ENCODE measurements at places on chromosomes 11 and 22.

- DNase-seq, result no peak
Measured at GRCh38 chr11:73622926-73623593, 23.3 kb upstream of the PLEKHB1 start.

- no peak for DNase-seq
Measured at GRCh38 chr22:44261861-44262595, 50.7 kb downstream of the SHISAL1 start.

DNA sequence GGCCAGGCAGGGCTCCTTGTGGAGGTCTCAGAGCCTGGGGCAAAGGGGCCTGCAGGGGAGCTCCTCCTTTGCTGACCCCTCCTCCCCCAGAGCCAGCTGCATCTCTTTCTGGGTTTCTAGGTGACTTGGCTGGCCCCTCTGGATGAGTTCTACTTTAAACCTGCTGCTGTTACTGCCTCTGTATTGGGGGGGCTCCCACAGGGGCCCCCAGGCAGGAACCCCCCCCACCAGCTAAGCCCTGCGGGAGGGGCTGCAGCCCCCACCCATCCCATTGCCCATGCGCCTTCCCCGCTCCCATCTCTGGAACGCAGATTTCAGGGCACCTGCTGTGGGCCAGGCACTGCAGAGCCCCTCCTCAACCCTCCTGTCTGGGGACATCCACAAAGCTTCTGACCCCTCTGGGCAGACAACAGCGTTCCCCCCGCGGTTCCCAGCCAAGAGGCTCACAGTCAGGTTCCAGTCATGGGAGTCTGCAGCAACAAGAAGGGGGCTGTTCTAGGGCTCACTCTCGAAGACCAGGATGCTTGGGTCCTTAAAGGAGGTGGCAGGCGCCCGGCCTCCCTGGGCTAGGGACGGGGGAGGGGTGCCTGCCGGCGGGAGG is 815 bp upstream of the PLCB3 start:
- no peak for DNase-seq

GRCh38 chr22:21043860-21044535 is 1.7 kb upstream of the LRRC74B start:
- no peak for DNase-seq

DNA sequence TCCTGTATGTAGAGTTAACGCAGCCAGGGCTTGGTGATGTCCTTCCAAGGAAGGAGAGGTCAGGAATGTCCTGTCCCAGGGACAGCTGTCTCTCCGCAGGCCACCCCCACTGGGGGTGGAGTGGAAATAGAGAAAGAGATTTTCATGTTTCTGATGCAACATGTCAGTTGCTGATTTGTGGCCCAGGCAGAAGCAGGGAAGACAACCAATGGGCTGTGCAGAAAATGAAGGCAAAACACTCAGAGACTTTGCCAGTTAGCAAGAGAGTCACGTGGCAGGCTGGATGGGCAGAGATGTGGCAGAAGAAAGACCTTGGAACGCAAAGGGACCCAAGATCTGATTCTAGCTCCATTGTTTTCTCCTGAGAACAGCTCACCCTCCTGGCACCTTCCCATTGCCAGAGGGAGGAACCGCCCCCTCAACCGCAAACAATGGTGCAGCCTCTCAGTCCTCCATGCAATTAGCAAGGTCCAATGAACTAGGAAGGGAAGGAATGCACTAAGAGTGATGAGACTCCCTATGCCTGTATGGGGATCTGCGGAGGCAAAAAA is 71.0 kb downstream of the SYN3 start:
- DNase-seq, result no peak

DNA sequence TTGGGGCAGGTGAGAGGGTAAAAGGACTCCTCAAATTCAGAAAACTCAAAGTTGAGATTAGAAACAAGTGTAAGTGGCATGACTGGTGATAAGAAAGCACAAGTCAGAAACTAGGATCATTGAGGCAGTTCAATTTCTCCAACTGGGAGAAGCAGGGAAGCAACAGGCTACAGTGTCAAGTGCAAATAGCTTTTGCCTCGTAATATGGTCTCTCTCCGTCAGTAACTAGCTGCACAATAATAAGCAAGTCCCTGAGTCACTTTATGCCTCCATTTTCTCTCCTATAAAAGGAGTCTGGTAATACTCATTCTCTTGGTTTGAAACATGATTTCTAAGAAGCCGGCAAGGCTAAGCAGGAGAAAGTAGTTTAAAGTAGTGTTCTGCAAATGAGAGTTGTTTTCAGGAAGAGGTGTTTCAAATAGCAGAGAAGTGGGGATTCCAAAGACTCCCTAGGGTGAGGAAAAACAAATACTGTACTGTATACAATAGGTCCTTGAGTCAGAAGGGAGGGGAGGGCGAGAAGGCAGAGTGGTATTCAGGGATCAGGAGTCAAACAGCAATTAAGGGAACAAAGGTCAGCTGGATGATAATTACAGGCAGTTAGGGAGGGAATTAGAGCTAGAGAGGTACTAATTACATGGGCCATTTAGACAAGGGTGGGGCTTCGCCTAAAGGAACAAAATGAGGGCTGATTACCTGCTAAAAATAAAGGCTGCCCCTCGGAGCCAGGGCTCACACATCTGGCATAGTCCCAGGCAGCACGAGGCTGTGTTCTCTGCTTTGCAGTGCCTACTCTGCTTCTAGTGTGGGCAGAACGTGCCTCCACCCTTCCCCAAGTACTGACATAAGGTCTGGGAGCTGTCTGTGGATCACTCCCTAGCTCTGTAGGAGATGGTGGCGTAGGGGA is 96.0 kb upstream of the BDNF start:
- DNase-seq, result no peak

- DNase-seq, result no peak
Measured at GRCh38 chr11:34302046-34302921, 55.5 kb downstream of the ABTB2 start.

- peak; percentile 16 for DNase-seq
Measured at GRCh38 chr22:30325065-30325720, 1.5 kb downstream of the TBC1D10A start.

DNA sequence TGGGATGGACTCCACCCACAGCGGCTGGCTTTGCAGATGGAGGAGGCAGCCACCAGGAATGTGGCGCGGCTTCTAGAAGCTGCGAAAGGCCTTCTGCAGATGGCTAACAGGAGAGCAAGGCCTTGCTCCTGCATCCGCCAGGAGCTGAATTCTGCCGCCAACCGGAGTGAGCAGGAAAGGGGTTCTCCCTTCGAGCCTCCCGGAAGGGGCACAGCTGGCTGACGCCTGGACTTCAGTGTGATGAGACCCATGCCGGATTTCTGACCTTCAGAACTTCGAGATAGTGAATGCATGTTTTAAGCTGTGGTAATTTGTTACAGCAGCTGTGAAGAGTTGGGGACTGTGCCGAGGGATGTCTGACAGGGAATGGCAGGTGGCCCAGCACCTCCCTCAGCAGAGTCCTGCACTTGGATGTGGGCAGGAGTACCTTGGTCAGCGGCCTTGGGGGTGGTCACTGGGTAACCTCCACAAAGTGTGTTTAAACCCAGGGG is 7.7 kb downstream of the TBC1D22A start:
- DNase-seq, result no peak

GRCh38 chr22:42711281-42711731 is 9.4 kb downstream of the A4GALT start:
- no peak for DNase-seq

GRCh38 chr11:47705721-47706120 is 9.4 kb downstream of the AGBL2 start:
- no peak for DNase-seq

DNA sequence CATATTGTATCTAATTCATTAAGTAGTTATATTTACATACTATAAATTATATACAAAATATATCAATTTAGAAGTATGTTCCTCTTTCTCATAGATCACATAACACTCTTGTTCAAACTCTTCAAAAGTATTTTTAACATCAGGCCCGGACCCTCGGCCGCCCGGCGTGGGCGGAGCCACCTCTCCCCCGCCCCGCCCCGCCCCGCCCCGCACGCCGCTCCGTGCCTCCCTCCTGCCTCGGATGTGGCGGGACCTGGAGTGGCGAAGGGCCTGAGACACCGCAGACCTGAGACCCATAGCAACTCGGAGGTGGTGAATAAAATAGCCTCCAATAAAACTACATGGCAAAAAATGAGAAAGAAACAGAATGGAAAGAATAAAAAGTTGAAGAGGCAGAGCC is 105.9 kb upstream of the BDNF start:
- no peak for DNase-seq

DNA sequence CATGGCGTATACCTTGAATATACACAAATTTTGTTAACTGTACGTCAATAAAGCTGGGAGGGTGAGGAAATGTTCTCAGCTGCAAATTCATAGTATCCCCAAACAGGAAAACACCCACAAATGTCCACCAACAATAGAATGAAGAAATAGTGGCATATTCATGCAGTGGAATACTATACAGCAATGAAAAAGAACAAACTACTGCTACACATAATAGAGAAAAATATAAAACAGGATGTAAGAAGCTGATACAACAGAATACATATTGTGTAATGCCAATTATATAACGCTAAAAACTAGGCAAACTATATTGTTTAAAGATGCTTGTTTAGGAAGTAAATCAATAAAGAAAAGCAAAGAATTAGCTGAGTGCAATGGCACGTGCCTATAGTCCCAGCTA is 81.5 kb downstream of the SIK3 start:
- DNase-seq, result no peak

DNA sequence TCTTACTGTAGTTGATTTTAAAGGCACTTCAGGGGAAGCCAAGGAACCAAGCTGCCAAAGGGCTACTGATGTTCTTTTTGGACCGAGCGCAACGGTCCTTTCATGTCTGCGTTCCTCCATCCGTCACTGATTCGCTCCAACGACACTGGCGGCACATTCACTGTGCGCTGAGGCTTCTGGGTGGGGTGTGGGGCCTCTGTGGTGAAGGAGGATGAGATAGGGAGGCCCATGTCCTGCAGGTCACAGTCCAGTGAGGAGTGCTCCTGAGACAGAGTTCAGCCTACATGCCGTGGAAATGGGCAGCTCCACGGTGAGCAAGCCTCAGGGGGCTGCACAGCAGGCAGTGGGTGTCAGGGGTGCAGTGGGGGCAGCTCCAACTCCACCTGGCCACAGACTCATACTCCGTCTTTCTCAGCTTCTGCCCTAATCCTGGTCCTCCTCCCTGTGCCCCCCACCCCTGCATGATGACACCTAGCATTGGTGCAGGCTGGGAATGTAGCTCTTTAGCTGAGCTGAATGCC is 87.8 kb upstream of the SHANK2 start:
- no peak for DNase-seq

DNA sequence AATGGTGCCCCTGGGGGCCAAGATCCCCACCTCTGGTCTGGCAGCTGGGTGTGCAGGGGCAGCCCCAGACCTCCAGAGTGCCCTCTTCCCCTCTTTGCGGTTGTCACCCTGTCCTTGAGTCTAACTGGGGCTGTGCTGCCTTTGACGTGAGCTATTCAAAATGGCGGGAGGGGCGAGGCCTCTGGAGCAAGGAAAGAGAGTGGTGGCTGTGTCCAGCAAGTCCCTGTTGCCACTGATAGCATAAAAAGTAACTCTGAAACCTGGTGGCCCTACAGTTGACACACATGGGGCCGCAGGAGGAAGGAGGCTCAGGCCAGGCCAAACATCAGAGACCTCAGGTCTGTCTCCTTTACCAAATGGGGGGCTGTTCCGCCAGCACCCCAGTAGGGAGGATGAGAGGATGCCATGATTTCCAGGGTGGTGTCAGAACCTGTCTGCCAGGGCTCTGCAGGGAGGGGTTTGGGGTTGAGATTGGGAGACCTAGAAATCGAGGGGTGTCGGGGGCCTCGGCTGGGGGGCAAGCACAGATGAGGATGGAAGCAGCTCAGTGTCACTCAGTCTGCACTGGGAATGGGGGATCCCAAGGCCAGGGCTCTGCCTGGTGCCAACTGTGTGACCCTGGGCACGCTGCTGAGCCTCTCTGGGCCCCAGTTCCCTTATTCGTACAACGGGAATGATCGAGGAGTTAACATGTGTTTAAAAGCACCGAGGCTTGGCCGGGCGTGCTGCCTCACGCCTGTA is 49.2 kb upstream of the KCNQ1OT1 start:
- DNase-seq, result no peak

DNA sequence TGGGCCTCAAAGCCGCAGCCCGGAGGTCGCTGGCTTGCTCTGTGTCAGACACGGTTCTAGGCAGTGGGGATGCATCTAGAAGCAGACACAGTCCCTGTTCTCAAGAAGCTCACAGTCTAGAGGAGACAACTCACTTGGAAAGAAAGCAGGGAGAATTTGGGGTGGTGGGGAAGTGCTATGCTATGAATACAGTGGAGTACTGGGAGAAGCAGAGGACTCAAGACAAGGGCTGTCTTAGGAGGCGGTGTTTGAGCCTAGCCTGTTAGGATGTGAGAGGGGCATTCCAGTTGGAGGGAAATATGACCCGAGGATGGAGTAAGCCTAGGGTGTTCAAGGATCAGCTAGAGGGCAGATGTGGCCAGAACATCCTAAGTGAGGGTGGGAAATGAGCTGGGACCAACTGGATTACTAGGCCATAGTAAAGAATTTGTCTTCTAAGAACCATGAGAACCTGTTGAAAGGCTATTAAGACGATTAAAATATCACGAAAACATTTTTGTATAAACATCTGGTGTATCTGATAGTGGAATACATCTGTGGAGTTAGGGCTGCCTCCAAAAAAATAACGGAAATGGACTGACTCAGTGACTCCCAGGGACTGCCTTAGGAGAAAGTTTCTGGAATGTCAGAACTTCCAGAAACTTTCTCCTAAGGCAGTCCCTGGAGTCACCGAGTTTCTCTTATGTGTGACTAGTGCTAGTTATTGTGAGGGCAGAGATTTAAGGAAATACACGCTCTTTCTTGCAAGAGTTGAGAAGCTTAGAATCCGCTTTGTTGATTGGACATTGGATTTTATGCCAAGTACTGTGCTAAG is 1.1 kb upstream of the PITPNB start:
- no peak for DNase-seq

DNA sequence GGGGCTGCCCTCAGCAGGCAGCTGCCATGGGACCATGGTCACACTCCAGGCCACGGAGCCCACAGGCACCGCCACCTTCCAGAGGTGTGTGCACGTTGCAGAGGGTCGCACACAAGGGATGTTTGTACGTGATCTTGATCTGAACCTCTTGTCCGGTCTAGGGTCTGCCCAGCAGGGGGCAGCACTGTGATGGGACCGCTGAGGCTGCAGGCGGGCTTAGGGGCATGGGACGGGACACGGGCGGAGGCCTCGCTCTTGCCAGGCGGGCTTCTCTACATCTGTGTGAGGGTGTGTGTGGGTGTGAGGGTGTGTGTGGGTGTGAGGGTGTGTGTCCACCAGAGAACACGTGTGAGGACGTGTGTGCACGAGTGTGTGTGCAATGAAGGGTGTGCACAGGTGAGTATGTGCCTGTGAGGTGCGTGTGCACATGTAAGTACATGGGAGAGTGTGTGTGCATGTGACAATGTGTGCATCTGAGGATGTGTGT is 52.4 kb downstream of the CACNA1I start:
- DNase-seq, result peak; percentile 24

DNA sequence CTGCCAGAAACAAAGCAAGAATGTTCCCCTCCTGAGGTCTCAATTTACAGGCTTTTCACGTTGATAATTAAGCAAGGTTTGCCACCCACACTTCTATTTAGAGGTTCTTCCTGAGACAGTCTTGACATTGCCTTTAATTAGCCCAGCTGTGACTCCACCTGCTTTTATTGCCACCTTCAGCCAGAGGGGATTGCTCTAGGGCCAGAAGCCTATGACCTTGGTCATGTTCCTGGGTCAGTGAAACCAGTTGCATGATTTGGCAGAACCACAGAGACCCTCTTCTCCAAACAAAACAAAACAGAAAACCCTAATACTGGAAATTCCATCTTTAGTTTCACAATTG is 89.8 kb downstream of the APIP start:
- DNase-seq, result no peak

- peak; percentile 30 for DNase-seq
Measured at GRCh38 chr11:12079726-12080556, 30.4 kb upstream of the MICAL2 start.

- DNase-seq, result no peak
Measured at GRCh38 chr11:65212226-65212801, 30.6 kb downstream of the CAPN1 start.
